Renal pelvis (tissue), 12 donors: ENCODE measurements at places on chromosomes 13 and 19. TPM values are rescaled to one million over a fixed set of nuclear protein-coding genes. Genes with fewer than 3 reads are reported as not detected.
A peak's percentile ranks its signal among the peaks of the same experiment; 100 is the strongest.

- no peak for DNase-seq
Measured at GRCh38 chr19:6473647-6474046, 7.9 kb downstream of the DENND1C start.

Gene PSG6
- polyA plus RNA-seq, result not detected

DNA sequence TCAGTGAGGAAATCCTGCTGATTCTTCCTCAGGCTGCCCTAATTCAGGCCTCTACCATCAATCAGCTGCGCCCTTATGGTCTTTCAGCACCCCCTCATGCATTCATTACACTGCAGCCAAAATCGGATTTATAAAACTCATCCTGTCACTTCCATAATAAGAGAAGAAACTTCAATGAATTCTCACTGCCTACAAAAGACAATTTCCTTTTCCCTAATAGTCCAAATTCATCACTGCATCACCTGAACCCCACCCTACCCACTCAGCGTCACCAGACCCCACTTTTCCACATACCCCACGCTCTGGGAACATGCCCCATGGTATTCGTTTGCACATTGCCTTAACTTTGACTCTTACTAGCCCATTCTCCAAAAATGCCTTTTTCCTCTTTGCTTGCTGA lies 92.0 kb downstream of the C13orf42 start:
- no peak for DNase-seq

DNA sequence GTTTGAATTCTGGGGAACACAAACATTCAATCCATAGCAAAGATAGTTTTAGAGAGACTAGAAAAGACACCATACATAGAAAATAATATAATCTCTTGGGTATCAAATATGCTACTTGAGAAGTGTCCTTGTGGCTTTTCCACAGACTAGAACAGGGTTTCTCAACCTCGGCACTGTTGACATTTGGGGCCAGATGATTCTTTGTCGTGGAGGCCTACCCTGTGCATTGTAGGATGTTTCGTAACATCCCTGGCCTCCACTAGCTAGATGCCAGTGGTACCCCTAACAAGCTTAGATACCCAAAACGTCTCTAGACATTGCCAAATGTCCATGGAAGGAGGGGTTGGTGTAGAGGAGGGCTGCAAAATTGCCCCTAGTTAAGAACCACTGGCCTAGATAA lies 2.2 kb upstream of the ESD start:
- DNase-seq, result no peak

Gene PRODH2
- polyA plus RNA-seq, result 49.5 TPM

DNA sequence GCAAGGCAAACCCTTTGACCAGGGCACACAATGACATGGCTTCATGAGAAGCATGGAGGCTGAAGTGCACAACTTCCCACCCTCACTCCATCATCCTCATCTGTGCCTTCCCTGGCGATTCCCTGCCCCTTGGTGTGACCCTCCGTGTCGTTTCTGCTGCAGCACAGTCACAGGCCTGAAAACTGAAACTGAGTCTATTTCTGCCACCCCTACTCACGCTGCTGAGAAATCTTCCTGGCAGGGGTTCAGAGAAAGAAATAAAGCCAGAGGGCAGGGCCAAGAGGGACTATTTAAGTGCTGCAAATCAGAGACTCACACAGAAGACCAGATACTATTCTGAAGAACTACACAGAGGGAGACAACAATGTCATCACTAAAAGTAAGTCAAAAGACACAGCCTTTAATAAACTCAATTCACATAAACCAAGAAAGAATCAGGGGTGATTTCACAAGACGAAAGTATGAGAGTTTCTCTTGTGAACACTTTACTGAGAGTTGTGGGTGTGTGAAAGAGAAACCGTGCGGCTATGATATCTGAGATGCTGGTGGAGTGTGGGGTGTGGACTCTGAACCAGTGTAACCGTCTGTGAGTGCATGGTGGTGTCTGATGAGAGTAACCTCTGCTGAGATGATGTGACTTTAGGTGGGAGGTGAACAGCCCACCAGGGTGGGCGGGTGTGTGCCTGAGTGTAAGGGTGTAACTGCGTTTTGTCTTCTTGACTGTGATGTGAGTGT lies 23.5 kb downstream of the LGALS16 start:
- no peak for DNase-seq

DNA sequence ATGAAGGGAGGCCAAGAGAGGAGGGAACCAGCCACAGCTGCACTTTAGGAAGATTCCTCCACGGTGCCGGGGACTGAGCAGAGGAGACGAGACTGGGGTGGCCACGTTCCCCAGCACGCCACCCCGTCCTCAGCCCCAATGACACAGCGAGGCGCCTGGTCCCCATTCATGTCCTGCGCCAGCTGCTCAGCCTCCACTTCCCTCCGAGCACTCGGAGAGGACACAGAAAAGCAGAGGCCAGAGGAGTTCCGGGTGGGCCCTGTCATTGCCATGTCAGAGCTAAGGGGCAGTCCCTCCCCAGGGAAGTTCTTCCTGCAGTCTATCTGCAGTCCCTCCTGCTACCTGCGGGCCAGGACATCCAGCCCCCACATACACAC lies 53.2 kb upstream of the NFIC start:
- no peak for DNase-seq

DNA sequence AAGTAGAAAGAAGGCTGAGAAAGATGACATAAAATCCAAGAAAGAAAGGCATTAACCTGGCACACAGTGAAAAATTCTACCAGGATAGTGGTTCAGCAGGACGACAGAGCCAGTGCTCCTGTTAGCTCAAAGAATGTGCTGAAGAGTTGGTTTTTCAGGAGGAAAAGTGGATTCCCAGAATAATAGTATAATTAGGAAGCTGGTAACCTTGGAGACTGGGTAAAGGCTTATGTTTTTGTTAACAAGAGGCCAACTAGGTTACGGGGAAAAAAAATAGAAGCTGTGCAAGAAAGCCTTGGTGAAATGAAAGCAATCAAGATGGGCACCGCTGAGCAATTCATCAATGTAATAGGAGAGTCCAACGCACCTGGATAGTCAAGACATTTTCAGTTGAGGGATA lies 54.7 kb downstream of the SLC15A1 start:
- DNase-seq, result peak; percentile 82

DNA sequence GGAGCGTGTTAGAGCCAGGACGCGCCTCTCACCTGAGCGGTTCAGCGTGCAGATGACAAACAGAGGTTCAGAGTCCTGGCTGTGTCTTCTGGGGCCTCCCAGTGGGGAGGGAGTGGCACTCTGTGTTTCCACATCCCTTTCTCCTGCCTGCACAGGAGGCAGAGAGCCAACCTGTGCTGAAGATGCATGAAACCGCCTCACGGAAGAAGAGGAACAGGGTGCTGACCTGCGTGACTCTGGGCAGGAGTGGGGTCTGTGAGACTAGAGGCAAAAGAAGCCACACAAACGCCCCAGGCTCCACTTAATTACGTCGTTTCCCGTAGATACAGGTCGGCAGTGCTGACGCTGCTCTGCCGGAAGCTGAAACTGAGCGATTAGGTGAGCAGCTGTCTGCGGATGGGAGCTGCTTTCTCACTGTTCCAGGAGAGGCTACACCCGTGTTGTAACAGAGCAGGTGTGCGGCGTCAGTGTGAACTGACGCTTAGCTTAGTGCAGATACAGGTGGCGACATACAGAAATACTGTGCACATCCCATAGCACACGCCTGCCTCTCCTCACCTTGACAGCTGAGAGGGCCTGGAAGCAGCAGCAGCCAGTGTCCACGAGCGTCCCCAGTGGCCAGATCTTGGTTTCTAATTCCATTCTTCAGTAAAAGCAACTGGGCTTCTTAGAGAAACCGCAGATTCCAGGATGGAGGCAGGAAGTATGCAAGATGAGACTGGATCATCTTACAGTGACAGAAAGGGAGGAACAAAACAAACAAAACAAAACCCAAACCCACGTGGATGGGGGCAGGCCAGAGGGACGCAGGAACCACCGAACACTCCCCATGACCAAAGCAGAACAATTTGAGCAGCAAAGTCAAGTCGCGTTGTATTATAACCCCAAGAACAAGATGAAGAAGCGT lies 37.7 kb upstream of the MCF2L start:
- peak; percentile 75 for DNase-seq

Gene OR10H1
- 0.08 TPM for polyA plus RNA-seq

DNA sequence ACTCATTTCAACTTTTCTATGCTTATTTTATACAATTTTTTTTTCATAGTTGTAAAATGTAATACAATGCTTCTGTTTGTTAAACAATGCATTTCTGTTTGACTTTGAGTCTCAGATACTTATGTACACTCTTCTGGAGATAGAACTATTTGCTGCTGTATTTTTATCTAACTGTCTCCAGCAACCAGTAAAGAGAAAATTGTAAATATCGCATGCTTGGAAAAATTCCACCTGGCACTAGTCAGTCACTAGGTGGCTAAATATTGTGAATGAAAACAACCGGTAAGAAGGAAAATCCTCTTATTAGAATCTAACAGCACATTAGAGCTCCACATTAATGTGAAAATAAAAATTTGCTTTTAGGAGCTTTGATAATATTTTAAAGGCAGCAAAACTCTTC lies 876.5 kb downstream of the PCDH9 start:
- DNase-seq, result no peak

DNA sequence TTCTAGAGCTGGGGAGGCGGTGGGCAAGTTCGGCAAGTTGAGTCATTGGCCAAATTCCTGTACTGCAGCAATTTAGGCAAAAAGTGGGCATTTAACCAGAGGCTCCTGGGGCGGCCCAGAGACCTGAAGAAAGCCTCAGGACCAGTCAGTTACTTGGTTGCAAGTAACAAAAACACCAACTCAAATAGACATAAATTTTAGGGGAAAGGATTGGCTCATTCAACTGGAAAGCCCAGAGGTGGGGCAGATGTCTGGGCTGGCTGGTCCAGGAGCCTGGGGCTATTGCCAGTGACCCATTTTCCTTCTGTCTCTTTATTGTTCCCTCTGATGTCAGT lies 97.1 kb downstream of the SIPA1L3 start:
- DNase-seq, result no peak

DNA sequence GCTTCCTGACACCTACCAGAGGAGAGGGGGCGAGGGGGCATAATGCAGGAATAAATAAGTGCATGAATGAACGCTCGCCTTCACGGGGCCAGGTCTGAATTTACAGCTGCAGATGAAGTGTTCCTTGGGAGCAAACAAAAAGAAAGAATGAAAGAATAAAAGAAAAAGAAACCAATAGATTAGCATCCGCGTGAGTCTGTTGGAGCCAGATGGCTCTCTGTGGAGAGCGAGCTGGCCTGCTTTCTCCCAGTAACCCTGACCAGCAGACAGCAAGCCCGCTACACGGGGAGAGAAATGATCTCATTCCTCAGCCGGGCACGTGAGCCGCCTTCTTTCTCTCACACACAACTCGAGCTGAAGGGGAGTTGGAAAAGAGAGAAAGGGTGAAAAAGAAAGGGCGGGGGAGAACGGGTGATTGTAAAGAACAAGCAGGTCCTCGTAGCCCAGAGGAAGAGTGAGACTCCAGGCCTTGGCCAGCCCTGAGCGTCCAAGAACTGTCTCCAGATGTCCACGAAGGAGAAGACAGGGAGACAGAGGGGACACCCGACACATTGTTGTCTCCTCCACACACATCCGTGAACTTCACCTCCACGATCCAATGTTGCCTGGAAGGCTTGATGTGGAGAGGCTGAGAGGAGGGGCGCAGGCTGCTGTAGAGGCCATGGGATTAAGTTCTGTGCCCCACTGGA lies 81.4 kb downstream of the RNASEH2B start:
- peak; percentile 45 for DNase-seq

Gene LRCH1
- 33.8 TPM for polyA plus RNA-seq

Gene RGL3
- 137 TPM for polyA plus RNA-seq

- no peak for DNase-seq
Measured at GRCh38 chr19:39539165-39539517, 820 bp downstream of the EID2 start.

DNA sequence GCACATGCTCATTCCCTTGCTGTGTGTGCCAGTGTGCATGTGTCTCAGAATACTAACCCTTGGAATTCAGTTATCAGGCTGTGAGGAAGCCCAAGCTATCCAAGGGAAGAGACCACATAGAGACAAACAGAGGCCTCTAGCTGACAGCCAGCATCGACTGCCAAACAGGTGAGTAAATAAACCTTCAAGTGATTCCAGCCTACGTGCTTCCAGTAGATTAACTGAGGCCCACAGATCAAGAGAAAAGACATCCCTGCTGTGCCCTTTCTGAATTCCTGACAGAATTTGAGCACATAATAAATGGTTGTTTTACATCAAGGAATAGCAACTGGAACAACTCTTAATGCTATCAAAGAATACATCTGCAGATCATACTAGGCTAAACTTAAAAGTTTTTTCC lies 17.5 kb downstream of the ZC3H13 start:
- DNase-seq, result no peak

DNA sequence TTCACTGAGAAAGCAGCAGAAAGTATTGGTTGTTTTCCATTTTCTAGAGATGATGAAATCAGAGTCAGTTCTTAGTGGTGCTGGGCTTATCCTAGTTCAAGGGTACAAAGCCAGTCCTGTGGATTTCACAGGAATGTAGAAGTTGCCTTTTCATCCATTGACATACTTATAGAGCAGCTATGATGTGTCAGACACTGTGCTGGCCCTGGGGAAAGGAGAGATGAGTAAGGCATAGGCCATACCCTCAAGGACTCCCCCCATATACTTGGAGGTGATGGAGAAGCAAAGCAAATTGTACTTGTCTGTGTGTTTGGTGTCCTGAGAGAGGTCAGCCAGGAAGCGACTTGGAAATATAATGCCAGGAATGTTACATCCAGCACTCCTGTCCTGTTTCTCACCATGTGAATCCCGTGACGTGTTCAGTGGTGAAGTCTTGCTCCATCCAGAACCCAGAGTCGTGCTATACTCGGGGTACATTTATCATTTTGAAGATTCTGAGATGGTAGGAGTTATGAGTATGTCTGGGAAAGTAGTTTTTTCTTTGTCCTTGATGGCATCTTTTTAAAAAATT lies 22.6 kb downstream of the ERCC5 start:
- no peak for DNase-seq

DNA sequence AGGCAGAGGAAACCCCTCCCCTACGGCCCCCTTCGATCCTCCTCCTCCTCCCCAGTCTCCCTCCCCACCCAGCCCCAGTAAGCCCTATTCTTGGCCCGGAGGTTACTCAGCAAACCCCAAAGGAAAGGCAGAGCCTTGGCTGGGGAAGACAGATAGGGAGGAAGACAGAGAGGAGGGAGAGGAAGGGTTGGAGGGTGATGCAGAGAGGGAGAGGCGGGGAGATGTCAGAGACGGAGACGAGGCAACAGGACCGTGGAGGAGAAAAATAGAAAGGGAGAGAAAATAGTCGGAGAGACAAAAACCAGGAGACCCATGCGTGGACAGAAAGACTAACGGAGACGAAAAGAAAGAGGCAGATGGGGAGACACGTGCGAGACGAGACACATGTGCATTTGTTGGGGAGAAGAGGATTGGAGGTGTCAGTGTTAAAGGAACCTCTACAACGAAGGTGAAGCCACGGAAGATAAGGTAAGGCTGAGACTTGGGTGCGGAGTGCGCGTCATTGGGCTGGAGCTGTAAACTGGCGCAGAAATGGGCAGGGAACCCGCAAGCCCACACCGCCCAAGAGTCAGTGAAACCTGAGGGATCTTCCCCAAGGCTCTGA lies 2.9 kb downstream of the TGFB1 start:
- no peak for DNase-seq
